ENCODE measurements at places on chromosomes 1 and 21.

- no peak for DNase-seq
These were observed 39.7 kb downstream of the CHML start for GRCh38 chr1:241600496-241600901.

- no peak for DNase-seq
These were observed 1571.3 kb upstream of the PRMT6 start for GRCh38 chr1:105485207-105485606.

DNA sequence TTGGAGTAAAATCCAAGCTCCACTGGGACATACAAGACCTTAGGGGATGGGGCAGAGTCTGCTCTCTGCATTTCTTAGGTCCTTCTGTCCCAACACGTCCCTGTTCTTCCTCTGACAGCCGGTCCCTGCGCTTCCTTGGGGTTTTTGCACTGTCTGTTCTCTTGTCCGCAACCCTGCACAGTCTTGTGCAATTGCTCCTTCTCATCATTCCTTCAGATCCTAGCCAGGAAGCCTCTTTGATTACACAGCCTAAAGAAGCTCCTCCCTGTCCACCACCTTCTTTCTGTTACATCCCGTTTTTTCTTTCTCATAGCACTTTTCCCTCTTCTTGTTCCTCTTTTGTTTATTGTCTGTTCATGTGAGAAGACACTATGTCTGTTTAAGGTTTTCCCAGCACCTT, 19.9 kb downstream of the ACOT11 start:
- no peak for DNase-seq

DNA sequence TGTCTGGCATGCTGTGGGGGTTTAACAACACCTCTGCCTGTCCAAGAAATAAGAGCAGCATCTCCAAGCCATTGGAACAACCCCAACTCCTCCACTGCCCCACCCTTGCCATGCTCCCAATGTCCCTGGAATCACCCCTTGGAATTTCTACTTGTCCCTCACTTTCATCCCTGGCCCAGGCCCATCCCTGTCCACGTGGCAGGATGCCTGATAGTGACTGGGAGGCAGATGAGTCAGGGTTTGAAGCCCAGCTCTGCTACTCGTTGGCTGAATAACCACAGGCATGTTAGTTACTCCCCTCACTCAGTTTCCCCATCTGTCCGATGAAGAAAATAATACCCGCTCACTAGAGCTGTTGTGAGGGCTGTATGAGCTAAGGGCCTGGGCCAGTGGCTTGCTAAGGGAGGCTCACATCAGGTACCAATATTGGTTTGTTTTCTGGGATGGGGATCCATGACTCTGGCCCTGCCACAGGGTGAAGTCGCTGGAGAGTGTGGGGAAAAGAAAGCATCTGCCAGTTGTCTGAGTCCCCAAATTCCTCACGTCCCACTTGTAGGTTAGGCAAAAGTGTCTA, 99.4 kb upstream of the TLR5 start:
- DNase-seq: no peak

DNA sequence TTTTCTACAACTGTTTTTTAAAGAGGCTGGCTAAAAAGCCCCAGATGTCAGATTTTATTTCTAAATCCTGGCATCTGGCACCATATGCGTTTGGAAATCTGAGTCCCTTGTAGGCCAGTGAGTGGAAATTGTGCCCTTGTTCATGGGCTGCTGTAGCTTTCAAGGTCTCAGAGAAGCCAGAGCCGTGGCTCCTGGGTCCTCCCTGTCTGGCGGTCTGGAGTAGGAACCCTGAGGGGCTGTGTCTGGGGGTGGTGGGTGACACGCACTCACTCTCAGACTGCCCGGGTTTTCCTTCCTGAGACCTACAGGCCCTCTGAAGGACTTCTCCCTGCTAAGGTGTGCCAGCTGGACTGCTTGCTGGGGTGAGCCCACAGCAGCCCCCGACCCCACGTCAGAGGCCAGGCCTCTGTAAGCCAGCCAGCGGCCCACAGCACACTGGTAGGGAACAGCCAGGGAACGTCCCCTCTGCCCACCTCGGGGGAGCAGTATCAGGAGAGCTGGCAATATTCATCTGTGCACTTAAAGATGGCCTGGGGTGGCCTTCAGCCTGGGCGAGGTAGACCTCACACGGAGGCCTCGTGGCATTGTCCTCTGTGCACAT, 151.5 kb downstream of the PEX14 start:
- no peak for DNase-seq

DNA sequence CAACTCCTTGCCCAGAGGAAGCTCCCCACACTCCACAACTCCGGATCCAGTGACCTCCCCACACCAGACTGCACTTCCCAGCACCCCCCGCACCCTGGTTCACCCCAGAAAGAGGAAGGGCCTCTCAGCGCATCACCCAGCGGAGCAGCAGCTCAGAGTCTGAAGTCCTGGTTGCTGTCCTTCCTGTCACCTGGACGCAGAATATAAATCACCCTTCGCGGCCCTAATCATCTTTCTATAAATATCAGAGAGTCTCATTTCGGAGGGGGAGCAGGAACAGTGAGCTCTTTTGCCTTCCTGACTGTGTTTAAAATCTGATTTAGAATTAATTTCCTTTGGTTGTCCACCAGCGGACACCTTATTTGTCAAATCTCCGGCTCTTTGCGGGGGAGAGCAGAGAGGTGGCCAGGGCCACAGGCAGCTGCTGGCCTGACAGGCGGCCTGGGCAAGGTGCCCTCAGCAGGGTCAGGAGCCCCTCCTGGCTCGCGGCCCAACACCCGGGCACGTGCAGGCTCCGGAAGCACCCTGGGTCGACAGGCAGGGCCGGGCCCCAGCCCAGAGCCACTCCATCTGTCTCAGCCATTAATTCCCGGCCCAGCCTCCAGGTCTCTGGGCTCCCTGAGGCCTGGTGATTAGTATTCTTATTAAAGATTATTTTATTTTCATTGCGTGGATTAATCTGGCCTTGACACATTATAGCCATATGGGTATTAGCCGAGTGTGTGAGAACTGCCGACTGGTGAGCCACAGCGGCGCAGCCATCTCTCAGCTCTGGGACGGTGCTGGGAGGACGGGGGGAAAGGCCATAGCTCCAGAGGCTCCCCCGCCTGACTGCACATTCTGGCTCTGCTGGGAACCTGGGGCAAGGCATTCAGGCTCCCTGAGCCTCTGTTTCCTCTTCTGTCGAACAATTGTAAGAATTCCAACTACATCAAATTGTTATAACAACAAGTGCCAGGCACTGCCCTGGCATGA, 19.7 kb downstream of the EPHA8 start:
- no peak for DNase-seq

GRCh38 chr1:209886219-209886536, 51.8 kb upstream of the SYT14 start:
- DNase-seq: no peak

GRCh38 chr1:246680696-246681130, 43.5 kb upstream of the SCCPDH start:
- DNase-seq: no peak

All from activated CD8-positive, alpha-beta T cell treated with anti-CD3 and anti-CD28 coated beads for 36 hours (primary cell).